COLO829 (cell line): ENCODE measurements at places on chromosomes 3 and 15.

GRCh38 chr3:66748175-66748876 lies 247.5 kb upstream of the LRIG1 start:
- no peak for DNase-seq

- DNase-seq, result no peak
Measured at GRCh38 chr3:15903164-15903563, 105.4 kb upstream of the ANKRD28 start.

- no peak for DNase-seq
Measured at GRCh38 chr3:97612632-97613031, 151.9 kb upstream of the ARL6 start.

- DNase-seq, result peak; percentile 41
Measured at GRCh38 chr15:65189102-65189740, 4.1 kb upstream of the CLPX start.

GRCh38 chr3:38019658-38020341 lies 9.6 kb downstream of the PLCD1 start:
- no peak for DNase-seq

DNA sequence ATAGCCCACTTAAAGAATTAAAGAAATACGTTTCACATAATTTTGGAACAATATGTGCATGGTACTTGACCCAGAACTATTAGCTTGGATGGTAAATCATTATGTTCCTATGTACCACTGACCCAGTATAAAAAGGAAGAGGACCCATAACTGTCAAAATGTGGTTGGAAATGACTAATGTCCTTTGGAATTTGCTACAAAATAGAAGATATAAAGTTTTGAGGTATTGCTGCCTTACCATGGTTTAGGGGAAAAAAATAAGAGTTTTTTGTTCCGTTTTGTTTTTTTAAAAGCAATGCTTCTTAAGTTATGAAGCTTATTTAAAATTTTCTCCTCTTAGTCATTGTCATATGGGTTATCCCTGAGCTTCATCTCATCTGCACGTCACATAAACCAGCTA lies 15.8 kb upstream of the TFDP2 start:
- DNase-seq, result no peak

DNA sequence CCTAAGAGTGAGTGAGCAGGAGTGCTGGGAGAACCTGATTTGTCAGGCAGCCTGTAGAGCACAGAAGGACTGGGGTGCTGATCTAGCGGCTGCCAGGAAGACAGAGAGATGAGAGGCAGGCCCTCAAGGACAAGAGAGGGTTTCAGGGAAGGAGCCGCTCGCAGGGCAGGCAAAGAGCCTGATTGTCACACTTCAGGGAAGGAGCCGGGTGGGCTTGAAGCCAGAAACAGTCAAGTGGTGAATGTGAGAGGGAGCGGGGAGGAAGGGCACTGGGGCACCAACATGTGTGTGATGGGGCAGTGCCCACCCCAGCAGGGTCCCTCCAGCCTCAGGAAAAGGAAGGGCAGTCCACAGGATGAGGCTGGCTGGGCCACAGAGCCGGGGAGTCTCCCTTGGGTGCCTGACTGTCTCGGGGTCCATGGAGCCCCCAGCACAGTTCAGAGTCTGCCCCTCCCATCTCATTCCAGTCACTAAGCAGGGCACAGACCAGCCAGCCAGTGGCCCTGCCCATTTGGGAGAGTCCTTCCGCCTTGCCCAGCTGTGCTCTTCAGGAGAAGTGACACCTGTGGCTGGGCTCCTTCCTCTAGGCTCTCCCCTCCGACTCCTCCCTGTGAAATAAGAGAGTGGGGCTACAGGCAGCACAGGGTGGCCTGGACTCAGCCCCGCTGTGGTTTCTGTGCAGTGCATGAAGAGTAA lies 148.6 kb downstream of the RAB11A start:
- DNase-seq, result no peak

- DNase-seq, result no peak
Measured at GRCh38 chr15:100596792-100597191, 5.2 kb downstream of the LINS1 start.

DNA sequence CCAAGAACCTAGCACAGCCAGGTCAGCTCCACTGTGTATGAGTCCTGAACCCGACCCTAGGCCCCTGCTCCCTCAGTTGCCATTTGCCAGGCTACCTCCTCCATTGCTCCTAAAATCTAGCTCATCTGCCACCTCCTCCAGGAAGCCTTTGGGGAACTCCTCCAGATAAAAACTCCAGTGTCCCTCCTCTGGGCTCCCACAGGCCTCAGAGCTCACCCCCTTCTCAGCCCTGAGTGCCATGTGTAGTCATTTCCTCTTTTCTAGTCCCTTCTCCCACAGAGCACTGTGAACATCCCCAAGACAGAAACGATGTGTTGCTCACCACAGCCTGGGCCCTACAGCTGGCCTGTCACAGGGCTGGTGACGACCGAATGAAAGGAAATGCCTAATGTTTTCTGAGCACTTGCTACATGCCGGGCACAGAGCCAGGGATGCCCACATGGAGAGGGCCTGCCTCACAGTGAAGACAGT lies 61.0 kb downstream of the IQSEC1 start:
- DNase-seq, result no peak

DNA sequence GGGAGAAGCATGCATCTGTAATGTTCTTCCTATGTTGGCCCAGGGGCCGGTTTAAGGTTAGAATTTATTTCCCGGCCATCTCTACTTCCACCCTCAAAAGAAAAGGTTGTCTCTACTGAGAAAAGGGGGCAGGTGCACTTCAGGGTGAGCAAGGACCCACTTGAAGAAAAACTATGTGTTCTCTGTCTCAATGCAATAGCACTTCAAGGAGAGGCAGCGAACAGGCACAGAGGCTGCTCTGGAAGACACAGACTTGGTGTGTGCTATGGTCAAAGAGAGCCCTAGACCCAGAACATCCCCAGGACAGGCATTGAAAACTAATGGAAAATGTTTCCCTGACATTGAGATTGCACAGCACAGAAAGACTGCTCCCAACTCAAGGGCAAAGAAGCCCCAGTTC lies 7.6 kb downstream of the MINDY4B start:
- no peak for DNase-seq

- DNase-seq, result no peak
Measured at GRCh38 chr3:5798809-5799208, 611.3 kb downstream of the EDEM1 start.

- DNase-seq, result no peak
Measured at GRCh38 chr15:61853195-61853594, 207.1 kb downstream of the VPS13C start.

GRCh38 chr3:100277255-100277800 lies 16.5 kb downstream of the TBC1D23 start:
- peak; percentile 80 for DNase-seq

- DNase-seq, result peak; percentile 88
Measured at GRCh38 chr3:172153335-172153861, 114.0 kb downstream of the FNDC3B start.

GRCh38 chr3:30347679-30348216 lies 258.7 kb upstream of the TGFBR2 start:
- DNase-seq, result peak; percentile 30

DNA sequence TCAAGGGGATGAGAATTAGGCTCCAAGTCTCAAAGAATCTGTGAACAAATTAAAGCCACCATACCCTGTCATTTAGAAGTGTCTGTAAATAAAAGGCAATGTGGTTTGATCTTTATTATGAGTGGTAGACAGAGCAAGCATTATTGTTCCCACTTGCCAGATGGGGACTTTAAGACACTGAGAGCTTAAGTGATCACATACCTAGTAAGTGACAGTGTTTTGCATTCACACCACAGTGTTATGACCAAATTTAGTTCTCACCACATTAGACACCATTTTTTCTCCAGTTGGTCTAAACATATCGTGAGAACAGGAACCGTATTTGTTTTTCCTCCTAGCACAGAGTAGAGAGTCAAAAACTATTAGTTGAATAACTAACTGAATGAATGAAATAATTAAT lies 13.2 kb upstream of the ZBED2 start:
- no peak for DNase-seq

DNA sequence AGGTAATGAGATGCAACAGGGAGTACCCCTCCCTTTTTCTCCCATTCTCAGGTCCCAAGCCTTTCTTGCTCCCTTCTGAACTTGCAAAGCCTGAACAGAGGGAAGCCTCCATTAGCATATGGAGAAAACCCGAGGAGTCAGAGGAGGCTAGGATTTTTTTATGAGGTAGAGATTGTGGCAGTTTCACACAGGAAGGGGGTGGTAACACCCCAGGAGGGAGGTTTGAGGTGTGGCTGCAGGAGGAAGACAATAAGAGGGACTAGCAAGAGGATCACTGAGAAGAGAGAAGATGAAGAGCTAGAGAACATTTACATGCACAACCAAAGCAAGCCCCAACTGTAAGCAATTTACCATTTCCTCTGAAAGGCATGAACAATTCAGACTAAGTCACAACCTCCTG lies 322.7 kb downstream of the SV2B start:
- DNase-seq, result no peak

- DNase-seq, result no peak
Measured at GRCh38 chr15:60913900-60914299, 315.2 kb downstream of the RORA start.

GRCh38 chr3:127673191-127674100 lies 694 bp downstream of the ABTB1 start:
- DNase-seq, result peak; percentile 22

- no peak for DNase-seq
Measured at GRCh38 chr3:114831861-114832260, 315.2 kb downstream of the ZBTB20 start.

DNA sequence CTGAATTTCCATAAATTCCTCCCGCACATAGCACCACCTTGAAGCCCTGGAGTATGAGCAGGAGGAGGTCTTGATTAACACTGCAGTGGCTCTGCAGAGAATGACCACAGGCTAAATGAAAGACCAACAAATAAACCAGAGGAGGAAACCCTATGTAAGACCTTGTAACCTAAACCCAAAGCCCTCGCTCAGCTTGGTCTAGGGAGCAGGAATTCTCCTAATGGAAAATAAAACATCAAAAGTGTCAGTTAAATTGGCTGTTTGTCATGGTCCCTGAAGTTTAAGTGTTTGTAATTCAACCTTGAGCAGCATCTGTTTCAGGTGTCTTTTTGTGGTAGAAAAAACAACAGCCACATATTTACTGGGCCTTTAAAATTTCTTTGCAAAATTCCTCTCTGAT lies 9.2 kb upstream of the UBE2Q2 start:
- DNase-seq, result no peak

DNA sequence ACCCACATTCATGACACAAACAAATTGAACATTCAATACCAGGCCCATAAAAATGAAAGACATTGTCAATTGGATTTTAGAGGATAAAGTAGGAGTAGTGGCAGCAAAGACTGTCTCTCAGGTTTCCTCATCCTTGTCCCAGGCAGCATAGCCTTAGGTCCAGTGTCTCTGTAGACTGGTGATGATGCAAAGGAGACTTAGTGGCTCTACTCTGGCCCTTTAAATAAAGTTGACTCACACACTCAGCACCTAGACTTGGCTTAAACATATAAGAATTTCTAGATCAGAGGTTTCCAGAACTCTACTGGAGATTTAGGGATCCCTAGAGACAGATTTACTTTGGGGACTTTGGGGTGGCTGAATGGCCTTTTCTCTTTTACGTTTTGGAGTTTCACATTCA lies 166.6 kb downstream of the NR1D2 start:
- no peak for DNase-seq

DNA sequence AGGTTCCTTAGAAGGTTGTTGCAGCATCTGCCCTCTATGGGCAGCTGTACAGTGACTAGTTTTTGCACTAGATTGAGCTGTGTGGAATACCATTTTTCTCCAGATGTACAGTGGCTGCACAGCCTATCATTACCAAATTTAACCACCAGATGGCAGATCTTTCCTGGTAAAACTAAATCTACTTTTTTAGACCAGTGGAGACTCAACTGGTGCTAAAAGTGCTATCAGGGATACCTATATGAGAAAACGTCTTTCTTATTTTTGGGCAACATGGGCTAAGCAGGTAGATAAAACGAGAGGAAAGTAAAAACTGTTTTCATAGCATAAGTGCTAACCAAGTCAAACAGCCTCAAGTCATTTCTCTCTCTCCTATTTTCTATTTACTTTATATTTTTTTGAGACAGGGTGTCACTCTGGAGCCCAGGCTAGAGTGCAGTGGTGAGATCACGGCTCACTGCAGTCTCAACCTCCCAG lies 21.2 kb downstream of the IGSF10 start:
- peak; percentile 66 for DNase-seq

- DNase-seq, result no peak
Measured at GRCh38 chr3:3666664-3667063, 132.6 kb upstream of the LRRN1 start.

DNA sequence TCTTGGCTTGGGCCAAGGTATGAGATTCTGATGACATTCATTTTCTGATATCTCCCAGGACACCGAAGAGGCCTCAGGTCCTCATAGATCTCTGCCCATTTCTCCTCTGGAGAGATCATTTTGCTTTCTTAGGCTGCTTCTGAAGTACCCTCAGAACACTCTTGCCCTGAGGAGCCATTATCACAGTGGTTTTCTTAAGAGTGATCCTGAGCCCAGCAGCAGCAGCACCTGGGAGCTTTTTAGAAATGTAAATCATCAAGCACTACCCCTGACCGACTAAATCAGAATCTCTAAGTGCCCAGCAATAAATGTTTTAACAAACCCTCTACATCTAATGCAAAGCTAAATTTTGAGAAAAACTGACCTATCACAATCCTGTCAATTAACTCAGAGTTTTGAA lies 40.6 kb upstream of the SLC9A9 start:
- no peak for DNase-seq

DNA sequence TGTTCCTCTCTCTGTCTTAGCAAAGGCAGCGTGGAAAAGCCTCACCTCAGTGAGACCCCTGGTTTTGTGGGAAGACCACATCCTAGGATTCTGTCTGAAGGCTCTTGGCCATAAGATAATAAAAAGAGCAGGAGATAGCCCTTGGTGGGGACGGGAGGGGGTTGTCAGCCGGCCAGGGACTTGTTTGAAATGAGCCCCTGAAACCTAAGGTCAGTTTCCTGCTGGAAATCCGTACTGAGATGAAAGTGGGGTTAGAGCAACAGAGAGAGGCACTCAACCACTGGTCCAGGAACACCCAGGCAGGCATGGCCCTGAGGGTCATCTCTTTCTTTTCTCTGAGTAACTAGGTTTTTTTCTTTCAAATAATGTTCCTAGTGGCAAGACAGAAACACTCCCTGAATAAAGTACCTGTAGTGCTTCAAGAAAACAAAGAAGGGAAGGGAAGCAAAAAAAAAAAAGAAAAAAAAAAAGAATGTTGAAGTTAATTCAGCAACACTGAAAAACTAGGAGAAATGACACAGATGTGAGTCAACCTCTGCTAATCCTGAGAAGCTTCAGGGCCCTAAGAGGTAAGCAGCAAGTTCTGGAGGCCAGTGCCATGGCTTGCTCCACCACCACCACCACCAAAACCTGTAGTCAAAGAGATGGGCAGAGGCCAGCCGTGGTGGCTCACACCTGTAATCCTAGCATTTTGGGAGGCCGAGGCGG lies 3.2 kb downstream of the ITGB5 start:
- no peak for DNase-seq

GRCh38 chr3:174529298-174529697 lies 329.8 kb upstream of the NAALADL2 start:
- no peak for DNase-seq

GRCh38 chr15:83207660-83208366 lies at the start of gene HDGFL3:
Gene HDGFL3, minus strand, starts transcription at chr15:83207823. Its CDS starts 409 bp downstream, at chr15:83207414.
- DNase-seq, result no peak

DNA sequence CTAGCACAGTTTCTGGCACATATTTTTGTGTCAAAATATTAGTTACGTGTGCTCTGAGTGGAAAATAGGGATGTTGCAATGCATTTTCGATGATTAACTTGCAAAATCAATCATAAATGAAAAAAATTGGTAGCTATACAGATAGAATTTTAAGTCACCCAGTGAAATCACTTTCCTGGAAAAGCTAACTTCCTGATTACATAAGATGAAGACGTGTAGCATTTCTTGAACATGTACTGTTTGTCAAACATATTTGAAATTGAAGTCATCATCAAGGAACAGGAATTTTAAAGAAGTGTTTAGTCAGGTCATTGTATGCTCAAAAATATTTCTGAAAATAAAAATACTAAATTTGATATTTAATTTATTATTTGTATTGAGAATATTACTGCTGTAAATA lies 977.7 kb downstream of the PLOD2 start:
- DNase-seq, result no peak
